ENCODE measurements at places on chromosomes 4 and X. TPM values are rescaled to one million over a fixed set of nuclear protein-coding genes. Genes with fewer than 3 reads are reported as not detected.

GRCh38 chrX:19981947-19982346 is 8.9 kb downstream of the BCLAF3 start:
- peak; percentile 70 for DNase-seq

DNA sequence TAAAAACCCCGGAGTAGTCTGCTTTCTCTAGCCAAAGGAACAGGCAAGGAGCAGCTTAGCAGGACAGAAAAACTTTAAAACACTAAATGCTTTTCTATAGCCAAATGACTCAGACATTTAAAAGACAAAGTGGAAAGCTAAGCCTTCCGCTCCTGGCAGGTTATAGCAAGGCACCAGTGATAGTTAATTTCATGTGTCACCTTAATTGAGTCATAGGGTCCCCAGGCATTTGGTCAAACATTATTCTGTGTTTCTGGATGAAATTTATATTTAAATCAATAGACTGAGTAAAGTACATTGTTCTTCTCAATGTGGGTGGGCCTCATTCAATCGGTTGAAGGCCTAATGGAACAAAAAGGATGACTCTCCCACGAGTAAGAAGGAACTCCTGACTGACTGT is 885.7 kb upstream of the ADGRL3 start:
- no peak for DNase-seq

DNA sequence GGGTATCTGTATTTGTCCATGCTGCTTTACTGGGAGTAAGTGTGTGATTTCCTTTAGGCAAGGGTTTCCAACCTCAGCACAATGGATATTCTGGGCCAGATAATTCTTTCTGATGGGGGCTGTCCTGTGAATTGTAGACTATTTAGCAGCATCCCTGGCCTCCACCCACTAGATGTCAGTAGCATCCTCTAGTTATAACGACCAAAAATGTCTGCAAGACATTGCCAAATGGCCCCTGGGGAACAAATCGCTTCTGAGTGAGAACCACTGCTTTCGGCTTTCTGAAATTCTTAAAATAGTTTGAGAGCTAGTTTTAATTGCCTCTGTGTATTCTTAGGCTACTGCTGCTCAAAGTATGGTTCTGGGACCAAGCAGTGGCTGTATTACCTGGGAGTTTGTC is 81.2 kb upstream of the GPM6B start:
- DNase-seq: no peak

DNA sequence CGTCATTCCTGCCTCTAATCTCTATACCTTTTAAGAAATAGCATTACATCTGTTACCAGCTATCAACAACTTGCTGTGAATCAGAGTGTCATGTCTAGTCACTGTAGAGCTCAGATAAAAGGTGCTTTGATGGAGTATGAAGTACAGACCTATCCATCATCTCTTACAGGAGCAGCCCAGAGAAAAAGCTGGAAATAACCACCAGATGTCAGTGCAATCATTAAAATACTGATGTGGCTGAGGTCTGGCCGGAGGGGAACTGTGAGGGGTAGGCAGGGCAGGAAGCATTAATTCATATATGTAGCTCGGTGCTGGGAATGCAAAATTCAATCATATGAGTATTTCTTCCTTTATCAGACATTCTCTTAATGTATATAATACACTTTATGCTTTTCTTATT is 100.6 kb downstream of the AKAP4 start:
- DNase-seq: no peak

DNA sequence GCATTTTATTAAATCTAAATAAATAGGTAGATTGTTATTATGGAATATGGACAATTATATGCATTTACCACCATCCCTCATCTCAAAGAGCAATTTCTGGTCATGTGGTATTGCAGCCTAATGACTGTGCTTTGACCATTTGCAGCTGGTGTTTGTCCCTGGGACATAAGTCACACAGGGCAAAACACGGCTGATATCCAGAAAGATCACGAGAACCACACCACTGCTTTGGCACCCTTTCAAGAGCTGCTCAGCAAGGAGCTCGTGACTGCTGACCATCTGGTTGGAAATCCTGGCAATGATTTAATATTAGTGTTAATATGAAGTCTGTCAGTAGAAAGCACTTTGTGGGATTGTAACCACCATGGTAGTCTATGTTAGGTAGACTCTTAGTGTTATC is 545.0 kb downstream of the GBA3 start:
- no peak for DNase-seq

DNA sequence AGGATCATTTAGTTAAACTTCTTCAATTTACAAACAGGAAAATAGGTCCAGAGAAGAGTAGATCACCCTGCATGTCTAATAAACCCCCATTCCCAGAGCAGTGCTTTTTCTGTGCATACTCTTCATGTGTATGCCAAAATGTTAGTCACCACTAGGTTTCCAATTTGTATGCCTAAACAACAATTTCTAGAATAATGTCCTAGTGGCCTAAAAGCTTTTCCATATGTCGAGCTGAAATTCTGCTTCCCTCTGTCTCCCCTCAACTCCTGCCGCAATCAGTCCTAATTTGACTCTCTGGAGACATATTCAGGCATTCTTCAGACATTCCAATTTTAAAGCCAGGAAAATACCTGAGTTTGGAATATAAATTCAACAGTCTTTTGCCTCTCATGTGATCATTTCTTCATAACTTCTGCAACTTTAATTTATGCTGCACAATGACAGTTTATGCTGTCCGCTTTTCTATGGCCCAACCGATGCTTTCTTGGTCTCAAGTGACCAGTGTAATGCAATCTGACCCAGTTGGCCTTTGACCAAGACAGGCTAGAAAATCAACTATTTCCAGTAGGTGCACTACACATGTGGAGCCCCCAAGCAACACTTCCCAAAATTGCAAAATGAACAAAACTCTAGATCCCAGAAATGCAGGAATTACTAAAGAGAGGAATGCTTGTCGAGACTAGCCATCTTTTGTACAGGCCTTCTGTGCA is 122.9 kb upstream of the FMR1 start:
- DNase-seq: no peak

- no peak for DNase-seq
Measured at GRCh38 chr4:86521373-86521969, 72.6 kb upstream of the PTPN13 start.

- DNase-seq: no peak
Measured at GRCh38 chr4:14650127-14650526, 352.2 kb upstream of the CPEB2 start.

- DNase-seq: no peak
Measured at GRCh38 chrX:118325453-118325852, 20.5 kb upstream of the WDR44 start.

- no peak for DNase-seq
Measured at GRCh38 chr4:73376251-73376650, 27.8 kb upstream of the ALB start.

- no peak for DNase-seq
Measured at GRCh38 chr4:28462766-28463700, 1602.4 kb downstream of the STIM2 start.

Gene FAM13A
- 20.3 TPM for total RNA-seq

Gene ATG4A
- 14.2 TPM for total RNA-seq

Gene PPM1K
- 15.9 TPM for total RNA-seq
